AG04449 (cell line): ENCODE measurements at places on chromosomes 16 and 17.

GRCh38 chr17:77465358-77466041 is 324.7 kb downstream of the SEC14L1 start:
- DNase-seq = no peak

DNA sequence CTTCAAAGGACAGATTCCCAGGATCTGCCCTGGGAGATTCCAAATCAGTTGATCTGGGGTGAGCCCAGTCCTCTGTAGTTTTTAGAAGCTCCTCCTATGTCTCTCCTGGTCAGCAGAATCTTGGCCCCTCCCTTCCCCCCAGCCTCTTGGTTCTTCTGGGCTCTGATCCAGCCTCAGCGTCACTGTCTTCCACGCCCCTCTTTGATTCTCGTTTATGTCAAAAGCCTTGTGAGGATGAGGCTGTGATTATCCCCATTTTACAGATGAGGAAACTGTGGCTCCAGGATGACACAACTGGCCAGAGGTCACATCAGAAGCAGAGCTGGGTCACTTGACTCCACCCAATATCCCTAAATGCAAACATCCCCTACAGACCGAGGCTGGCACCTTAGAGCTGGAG is 840 bp upstream of the CDH5 start:
- DNase-seq = no peak

DNA sequence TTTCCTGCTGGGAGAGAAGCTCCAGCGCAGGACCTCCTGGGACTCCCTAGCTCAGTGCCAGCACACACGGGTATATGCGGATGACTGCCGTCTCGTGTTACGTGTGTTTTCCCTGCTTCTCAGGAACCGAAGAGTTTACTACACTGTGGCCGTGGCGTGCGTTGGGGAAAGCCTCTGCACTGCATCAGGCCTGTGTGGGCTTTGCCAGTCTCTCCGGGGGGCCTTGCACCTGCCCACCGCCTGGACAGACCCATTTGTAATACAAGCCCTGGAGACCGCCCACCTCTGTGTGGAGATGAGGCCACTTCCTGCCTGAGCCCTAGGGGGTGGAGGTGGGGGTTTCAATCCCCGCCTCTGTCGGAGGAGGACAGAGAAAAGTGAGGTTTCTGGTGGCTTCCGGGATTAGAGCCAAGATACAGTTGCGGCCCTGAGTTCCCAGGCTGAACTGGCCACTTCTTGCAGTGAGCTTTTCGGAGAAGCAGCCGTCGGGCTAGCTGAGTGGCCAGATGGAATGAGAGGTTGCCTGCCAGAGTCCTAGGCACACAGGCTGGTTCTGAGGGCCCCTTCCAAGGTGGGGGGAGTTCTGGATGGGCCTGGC is 43.4 kb upstream of the GSE1 start:
- no peak for DNase-seq

DNA sequence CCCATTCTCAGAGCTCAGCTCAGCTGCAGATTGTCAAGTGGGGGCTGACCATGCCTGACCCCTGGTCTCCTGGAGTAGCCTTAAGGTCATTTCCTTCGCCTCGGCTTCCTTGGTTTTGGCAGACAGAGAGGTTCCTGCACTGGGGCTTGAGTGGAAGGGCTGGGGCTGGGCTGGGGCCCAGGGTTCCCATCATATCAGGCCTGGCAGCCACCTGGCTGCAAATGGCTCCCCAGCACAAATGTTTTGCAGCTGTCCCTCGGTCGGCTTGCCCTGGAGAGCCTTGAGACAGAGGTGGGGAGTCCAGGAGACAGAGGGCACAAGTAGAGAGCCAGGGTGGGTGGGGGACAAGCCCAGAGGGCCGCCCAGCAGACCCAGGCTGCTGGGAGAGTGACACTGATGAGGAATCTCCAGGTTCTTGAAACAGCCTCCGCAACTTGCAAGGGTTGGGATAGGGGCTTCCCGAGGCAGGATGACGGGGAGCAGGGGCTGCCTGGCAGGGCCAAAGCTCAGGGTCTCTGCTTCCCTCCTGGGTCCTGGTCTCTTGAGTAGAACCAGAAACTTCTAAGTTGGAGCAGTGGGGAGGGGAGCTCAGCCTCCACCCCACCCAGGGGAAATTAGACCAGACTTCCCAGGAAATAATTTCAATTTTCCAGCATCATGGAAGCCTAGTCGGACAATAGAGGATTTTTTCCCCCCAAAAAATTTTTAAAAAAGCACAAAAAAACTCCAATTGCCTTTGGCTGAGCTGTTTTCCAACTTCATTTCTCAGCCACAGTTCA is 19.3 kb downstream of the IGFBP4 start:
- DNase-seq = no peak

- DNase-seq = no peak
These were observed 12.7 kb downstream of the MSI2 start for GRCh38 chr17:57269052-57269451.

DNA sequence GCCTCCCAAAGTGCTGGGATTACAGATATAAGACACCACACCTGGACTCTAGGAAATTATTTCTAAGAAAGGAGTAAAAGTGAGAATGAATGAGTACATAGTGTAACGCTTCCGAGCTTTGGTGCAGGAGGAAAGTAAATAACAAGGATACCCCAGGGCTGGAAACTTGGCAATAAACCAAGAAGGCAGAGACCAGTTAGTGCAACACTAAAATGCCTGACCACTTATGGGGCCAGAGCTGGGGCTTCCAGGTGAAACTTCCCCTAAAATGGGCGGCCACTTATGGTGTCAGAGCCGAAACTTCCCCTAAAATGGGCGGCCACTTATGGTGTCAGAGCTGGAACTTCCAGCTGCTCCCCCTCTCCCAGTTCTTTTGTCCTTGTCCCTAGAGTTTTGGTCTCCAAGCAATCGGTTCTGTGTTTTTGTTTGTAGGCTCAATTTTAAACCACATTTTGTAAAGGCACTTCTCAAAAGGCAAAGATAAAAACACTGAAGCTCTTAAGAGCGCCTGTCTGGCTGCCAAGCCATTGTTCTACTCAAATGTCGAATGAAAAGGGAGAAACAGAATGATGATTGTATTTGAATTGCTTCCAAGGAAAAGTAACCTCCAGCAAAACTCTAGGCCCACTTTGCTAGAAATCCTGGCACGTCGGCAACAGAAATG is 63.9 kb downstream of the NXN start:
- no peak for DNase-seq

DNA sequence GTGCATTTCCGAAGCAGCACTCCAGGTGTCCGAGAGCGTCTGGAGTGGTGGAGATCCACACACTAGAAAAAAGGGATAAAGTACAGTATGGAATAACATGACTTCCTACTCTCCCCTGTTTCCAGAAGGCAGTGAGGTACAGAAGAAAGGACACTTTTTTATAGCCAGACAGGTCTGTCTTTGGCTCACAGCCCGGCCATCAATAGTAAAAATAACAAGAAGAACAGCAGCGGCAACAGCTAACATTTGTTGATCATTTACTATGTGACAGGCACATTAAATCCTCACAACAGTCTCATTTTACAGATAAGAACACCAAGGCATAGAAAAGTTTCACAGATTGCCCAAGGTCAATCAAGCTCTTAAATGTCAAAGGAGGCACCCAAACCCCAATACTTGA is 16.2 kb downstream of the DYNLRB2 start:
- DNase-seq = no peak

GRCh38 chr17:44546671-44547606 is 10.3 kb upstream of the FZD2 start:
- DNase-seq = no peak

GRCh38 chr17:29909236-29910003 is 20.6 kb downstream of the SSH2 start:
- DNase-seq = no peak

- DNase-seq = no peak
These were observed 197.3 kb upstream of the SDK2 start for GRCh38 chr17:73841431-73842060.

- no peak for DNase-seq
These were observed 59.6 kb downstream of the ZZEF1 start for GRCh38 chr17:4083187-4083586.

DNA sequence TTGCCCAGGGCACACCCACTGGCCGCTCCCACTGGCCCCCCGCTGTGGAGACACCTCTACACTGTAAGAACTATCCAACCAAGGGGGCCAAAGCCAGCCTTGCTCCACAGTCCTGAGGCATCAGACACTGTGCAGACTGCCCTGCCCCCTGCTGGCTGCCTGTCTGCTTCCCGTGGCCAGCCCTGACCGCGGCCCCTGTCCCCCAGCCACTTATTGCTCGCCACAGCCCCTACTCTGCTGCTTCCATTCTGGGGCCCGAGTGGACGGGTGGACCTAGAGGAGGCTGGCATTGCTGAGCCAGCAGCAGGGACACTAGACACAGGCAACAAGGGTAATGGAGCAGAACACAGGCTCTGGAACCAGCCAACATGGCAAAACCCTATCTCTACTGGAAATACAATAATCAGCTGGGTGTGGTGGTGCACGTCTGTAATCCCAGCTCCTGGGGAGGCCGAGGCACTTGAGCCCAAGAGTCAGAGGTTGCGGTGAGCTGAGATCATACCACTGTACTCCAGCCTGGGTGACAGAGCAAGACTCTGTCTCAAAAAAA is 19.7 kb upstream of the LRRC37A3 start:
- DNase-seq = no peak

DNA sequence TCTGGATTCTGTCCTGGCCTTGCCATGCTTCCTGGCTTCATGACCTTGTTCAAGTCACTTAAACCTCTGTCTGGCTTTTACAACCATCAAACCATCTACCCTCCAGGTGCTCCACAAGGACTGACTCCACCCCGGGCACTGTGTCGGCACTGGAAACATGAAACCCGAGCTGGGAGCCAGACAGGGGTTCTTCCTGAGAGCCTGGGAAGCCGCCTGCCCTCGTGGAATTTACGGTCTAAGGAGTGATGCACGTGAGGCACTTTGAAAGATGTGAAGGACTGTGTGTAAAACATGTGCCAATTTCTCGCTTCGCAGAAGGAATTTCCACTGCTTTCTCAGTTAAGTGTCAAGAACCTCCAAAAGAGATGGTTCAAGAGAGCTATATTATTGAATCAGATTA is 11.6 kb downstream of the CDK5R1 start:
- DNase-seq = no peak

GRCh38 chr16:23999663-24000062 is 163.9 kb downstream of the PRKCB start:
- no peak for DNase-seq

DNA sequence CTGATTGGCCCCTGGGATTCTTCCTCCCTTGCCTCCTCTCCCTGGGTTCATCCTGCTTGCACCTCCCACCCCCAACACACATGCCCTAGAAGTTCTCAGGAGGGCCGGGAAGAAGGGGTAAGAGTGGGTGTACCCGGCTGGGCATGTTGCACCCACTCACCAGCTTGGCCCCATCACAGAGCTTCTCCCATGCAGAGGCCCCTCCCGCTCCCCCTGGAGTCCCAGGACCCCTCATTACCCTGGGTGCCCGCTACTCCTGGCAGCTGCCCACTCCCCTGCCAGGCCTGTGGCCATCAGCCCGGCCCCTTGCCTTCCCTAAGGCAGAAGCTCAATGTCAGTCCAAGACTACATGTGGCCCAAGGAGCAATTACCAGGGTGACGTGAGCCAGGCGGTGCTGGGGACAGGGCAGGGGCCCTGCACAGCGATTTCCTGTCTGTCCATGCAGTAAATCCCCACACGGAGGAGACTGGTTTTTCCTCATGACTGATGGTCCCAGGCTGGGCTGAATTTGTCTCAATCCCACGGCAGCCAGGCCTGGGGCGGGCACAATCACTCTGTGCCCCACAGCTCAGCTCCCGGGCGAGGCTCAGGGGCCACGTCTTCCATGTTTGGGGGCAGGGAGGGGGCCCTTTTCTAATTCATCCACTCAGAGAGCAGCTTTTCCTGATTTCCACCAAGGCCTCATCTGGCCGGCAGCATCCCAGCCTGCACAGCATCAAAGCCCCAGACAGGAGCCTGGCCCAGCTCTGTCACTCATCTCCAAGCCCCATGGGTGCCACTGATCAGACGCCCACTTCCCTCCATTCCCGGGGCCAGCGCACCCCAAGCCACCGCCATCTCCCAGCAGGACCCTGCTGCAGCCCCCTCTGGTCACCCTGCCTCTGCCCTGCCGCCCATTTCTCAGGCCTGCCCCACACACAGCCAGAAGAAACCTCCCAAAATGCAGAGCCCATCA is 234.7 kb downstream of the KATNIP start:
- DNase-seq = no peak
